ENCODE measurements at places on chromosomes 12 and 14.

- DNase-seq, result no peak
Observed at GRCh38 chr12:67362526-67362925, 93.4 kb downstream of the CAND1 start.

DNA sequence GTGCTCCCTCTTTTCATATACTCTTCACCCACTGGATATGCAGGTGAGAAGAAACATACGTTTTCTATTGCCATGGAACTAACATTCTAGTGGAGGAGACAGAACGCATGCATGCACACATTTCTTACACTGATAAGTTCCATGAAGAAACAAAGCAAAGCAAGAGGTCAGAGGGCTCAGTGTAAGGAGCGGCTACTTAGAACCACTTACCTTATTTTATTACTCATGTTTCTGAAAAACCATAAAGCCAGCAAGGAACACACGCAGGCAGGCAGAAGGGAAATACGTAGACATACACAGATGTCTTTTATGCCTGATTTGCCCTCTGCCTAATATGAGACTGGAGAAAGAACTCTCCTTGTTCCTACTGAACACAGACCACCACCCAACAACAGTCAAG is 362.9 kb downstream of the TMEM132D start:
- no peak for DNase-seq

DNA sequence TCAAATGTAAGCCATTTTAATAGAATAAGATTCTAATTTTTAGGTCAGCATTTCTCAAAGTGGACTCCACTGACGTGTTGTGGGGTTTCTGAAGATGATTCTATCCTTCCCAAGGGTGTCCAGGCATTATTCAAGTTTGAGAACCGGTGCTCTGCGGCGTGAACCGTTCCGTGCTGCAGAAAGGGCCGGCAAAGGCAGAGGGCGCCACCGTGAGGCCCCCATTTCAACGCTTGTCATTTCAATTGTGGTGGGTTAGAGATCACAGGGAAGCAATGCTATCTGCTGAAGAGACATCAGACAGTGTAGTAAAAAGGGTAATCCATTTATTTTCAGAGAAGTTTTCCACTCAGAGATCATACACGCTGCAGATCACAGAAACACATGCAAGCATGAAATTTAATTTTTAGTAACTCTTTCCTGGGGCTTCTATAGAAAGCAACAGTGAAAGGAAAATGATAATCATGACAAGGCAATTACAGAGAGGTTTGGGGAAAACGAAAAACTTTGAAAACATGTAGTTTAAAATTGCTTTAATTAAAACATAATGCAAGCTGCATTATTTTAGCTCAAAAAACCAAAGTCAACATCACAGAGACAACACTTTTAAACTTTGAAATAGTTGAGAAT is 201.7 kb downstream of the EXOC5 start:
- DNase-seq, result peak; percentile 63

- DNase-seq, result no peak
Observed at GRCh38 chr12:12528361-12529270, 34.0 kb downstream of the DUSP16 start.

- DNase-seq, result no peak
Observed at GRCh38 chr12:41536813-41537490, 348.8 kb downstream of the PDZRN4 start.

DNA sequence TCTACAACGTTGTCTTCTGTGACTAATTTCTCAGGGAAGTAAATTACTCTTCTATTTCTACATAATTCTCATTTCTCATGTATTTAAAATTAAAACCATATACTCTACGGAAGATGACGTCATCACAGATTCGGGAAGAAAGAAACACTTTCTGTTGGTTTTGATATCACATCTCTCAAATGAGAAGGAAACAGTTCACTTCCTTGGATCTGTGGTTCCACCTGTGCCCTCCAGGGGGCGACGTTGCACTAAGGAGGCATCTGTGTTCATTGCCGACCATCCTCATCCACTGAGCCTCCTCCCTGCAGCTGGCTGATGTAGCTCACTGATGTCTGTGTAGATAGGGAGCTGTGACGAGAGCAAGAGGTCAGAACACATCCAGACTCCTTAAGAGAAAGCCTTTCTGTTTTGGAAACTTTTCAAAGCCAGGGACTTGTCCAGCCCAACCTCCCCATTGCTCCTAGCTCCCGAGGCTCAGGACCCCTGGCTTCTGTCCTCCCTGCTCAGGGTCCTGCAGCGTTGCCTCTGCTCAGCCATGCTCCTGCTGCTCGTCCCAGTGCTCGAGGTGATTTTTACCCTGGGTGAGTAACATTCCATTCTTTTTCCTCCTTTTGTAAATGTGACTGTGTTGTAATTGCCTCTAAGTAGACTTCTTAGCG is 172.7 kb upstream of the OR4E1 start:
- peak; percentile 37 for DNase-seq

- DNase-seq, result no peak
Observed at GRCh38 chr14:75046899-75047298, 4.4 kb downstream of the MLH3 start.

DNA sequence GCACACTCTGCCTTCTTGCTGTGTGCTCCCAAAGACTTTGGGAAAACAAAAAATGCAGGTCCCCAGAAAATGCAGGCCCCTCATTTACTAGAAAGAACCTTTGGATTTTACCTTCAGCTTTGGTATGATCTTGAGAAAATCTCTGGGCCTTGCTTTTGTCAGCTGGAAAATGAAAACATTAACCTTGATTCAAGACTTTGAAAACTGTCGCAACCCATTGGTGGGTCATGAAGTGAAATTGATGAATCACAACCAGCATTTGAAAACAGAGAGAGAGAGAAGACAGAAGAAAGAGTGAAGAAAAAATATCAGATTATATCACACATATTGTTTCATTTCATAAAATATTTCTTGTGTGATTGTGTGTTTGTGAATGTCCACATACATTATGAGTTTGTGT is 322.5 kb downstream of the ZFP36L1 start:
- no peak for DNase-seq

DNA sequence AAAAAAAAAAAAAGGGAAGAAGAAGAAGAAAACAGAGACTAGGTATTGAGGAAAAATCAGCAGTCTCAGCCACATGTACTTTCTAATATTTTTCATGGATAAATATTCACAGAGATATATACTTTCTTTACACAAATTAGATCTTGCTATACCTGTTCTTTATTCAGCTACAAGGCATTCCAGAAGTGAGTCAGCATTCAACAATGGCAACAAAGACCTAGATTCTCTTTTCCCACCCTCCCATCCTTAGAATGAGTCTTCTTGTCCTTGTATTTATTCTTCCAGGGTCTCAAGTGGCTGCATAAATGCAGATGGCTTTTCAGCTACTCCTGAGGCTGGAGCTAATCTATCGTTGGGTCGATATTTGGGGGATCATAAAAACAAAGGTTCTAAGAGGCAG is 93.0 kb downstream of the NT5DC3 start:
- DNase-seq, result no peak

Measured in urothelium cell line (cell line).